ENCODE measurements at places on chromosomes 12 and 14.
A peak's percentile ranks its signal among the peaks of the same experiment; 100 is the strongest.

DNA sequence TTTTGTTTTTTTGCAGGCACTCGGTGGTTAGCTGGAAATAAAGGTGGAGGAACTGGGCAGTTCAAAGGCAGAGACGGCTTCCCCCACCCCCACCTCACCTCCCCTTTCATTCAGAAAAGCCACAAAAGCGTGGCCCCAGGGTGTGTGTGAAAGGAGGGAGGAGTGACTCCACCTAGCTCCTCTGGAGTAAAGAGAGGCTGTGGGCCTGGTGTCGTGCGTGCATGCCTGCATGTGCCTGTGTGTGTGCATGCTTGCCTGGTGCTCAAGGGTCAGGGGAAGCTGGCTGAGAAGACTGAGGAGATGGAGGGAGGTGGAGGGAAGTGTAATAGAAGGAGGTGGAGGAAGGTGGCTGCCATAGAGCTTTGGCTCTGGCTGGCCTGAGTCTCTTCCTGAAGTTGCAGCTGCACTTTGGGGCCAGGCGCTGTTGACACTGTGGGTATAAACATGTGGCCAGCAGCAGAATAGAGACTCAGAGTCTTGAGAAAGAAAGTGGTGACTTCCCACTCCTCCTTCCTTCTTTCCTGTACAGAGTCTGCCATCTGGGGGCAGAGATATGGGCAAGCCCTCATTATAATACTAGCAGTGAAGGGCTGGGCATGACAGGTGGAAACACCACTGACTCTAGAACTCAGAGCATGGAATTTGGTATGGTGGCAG is 36.9 kb upstream of the SINHCAF start:
- no peak for DNase-seq

DNA sequence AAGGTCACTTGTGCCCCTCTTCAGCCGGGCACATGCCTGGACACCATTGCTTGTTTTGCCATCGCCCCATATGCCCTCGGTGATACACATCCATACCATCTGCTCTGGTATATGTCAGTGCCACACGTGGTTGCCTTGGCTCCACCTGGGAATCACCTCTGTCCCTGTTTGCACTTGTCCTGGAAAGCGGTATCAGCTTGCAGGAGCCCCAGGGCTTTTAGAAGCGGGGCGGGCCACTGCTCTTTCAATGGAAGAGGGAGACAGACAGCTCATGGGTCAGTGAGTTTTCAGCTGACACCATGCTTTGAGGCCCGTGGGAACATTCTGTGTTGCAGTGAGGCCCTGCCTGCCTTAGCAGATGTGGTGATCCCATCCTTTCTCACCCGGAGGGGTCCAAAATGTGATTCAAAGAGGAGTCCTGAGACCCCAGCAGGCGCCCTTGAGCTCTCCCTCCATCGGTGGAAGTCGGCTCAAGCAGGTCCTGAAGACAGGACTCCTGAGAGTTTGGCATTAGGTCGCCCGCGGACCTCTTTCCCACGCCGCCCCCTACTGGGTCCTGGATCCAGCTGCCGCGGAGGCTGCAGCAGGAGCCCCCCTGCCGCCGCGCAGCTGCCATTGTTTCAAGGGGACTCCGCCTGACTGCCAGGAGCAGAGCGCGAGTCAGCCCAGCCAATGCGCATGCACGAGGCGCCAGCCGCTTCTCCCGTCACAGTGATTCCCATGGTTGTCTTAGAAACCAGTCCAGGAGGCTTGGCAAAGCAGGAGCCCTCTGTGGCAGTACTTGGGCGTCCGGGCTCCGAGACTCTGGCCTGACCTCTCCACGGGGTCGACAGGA is 773.2 kb upstream of the ALG10B start:
- no peak for DNase-seq

- no peak for DNase-seq
Measured at GRCh38 chr12:101013993-101014392, 196.0 kb downstream of the SLC5A8 start.

DNA sequence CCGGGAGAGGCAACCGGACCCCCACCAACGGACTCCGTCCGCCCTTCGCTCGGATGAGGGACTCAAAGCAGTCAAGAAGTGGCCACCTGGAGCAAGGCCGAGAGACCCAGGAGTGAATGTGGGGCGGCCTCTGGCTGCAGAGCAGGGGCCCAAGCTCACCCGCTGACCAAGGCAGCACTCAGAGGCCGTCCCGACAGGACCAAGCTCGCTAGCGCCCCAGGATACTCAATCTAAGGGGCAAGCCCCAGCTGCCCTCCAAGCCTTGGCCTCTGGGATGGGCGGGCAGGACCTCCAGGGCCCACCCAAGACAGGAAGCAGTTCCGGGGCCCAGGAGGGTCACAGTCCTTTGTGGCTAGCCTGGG is 936 bp downstream of the AKT1 start:
- no peak for DNase-seq

DNA sequence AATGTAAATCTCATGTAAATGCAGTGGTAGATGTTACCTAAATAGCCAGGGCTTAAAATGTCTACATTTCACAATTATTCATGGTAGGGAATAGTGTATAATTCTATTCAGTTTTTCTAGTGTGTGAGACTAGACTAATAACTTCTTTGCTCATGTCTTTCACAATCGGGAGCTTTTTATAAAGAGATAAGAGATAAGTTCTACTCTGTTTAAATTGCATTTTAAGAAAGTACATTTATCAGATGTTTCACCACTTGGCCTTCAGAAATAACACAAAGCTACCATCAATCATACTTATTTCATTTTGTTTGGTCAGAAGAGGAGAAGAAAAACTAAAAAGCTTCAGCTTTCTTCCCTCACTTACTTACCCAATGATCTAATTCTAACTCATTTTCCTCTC is 725.5 kb upstream of the FLRT2 start:
- DNase-seq, result no peak

DNA sequence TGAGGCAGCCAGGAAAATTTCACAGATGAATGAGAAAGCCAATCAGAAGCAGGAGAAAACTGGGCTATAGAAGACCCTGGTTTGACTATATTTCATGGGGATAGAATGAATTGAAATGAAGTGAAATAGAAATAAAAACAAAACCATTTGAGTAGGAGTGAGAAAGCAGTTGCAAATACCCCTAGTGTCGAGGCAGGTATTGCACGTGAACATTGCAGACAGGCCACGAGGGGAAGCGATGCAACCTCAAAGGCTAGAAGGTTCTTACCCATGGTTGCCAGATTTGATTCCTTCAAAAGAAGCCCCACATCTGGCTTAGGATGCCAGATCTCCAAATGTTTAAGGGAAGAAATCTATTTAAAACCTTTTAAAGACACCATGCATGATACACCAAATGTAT is 648.9 kb downstream of the VRK1 start:
- DNase-seq, result no peak

GRCh38 chr14:73180385-73180805 is 44.1 kb downstream of the PSEN1 start:
- no peak for DNase-seq

DNA sequence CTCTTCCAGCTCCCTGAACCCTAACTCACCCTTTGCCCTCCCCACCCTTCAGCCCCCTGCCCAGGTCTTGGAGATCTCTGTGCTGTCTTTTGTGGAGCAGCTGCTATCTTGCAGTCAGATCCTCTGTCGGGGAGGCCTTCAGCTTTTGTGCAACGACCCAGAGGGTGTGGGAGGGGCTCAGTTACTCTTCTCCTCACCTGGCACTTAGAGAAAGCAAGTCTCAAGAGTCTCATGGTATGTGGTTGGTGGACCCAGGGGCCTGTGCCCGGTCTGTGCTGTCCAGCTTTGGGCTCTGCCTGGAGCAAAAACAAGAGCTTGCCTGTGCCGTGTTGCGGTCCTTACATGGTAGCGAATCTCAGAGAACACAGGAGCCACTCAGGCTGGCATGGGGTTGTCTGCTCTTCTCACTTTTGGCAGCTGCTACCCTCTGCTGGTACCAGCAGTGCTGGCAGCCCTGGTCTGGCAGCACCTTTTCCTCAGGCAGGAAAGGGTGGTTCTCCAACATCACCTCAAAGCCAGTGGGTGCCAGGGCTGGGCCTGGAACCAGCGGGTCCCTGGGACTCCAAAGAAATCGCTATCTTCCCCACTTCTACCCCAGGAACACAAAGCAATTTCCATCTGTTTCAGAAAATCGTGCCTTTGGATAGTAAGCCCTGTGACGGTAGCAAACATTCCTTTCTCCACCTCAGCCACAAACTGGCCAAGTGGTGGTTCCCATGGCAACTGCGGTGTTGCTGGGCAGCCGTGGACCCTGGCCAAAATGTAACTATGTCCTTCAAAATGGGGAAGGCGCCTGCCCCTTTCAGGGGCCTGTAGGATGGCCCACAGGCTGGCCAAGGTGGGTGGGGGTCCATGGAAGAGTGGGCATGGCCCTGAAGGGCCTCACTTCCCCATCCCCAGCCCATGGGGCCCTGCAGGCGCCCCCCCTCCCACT is 90.0 kb downstream of the RIN3 start:
- peak; percentile 66 for DNase-seq

DNA sequence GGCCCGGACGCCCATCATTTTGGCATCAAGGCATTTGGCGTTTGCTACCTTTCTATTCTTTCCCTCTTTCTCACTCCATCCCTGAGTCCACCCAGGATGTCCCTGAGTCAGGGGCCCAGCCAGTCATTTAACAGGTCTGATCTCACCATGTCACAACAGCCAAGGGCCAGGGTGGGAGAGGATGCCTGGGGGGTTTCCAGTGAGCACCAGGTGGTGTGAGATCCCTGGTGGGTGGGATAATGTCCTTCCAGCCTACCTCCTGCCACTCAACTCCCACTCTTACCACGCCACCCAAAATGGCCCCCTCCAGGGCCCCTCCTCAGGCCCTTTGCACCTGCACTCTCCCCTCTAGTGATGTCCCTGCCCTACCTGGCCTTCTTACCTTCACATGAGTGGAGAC is 310.8 kb downstream of the BCL11B start:
- no peak for DNase-seq

DNA sequence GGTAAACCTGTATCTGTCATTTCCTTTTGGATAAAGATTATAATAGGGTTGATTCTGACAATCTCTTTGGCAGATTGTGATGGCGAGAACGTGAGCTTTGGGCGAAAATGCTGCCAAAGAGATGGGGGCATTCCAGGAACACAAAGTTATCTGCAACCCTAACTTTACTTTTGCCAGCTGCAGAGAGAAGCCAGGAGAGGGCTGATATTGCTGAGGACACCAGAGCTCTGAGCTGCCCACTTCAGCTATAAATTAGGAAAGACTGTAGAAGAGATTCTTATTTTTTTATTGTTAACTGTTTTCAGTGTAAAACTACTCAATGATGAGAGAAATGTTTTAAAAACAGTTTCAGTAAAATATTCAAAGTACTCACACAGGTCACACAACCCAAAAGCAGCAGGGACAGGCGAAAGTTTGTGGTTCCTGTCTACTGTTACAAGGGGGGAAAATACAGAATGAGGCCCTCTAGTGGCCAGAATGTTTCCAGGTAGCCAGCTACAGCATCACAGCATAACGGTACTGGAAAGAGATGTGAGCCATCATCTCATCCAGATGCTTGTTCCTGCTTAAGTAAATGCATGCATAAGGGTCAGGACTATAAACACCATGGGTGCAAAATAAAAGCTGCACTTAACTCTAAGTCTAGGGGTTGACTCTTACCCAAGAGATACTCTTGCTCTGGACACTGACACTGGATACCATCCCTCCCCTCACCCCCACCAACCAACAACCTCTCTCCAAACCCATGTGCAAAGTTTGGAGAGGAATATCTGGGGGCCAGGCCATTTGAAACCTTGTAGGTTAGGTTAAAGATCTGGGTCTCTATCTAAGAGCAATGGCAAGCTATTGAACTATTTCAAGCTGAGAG is 498.4 kb downstream of the RMST start:
- DNase-seq, result no peak

DNA sequence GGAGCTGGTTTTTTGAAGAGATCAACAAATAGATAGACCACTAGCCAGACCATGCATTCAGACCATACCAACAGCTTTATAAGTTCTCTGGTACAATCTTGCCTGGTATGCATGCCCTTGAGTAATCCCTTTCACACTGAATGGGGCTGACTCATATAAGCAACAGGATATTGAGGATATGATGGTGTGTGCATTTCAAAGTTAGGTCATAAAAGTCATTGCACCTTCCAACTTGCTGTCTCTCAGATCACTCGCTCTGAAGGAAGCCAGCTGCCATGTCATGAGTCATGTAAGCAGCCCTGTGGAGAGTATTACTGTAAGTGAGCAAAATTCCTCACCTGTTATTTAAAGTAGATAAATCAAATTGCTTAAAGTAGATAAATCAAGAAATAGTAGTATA is 45.0 kb upstream of the OR6J1 start:
- DNase-seq, result no peak

- DNase-seq, result no peak
Measured at GRCh38 chr14:86153480-86153879, 623.5 kb downstream of the FLRT2 start.

DNA sequence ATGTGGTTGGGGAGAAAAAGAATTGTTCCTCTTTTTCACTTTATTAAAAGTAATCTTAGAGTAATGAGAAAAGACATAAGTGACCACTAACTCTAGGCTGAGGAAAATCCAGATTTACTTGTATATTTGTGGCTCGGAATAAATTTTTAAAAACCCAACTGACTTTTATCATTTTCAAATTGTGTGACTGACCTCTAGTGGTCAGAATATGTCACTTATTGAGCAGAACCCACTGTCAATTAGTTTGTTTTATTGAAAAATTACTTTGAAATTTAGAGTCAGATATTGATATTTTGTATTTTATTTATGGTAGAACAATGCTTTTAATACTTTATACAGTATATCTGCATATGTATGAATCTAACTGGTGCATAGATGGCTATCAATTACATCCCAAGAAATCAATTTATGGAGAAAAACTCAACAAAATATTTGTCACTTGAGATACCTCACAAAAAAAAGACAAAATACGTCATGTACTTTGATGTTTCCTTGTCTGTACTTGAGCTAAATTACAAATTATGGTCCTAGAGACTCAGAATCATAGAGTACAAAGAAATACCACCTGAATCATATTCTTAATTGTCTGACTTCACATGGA is 229.4 kb downstream of the CNTN1 start:
- DNase-seq, result no peak

DNA sequence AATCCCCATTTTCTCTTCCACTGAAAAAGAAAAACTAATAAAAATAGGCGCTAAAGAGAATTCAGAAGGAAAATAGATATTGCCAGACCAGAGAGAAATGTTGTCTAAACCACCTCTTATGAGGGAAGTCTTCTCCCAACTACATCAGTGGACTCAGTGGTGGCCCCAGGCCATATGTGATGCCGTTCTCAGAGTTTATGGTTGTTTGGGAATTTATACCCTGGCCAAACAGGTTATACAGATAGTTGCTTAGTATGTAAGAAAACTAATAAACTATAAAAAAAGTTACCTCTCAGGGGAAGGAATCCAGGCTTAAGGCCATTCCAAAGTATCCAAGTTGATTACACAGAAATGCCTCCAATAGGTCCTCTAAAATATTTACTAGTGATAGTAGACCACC is 103.4 kb upstream of the RBM19 start:
- DNase-seq, result no peak

GRCh38 chr14:62064751-62065323 is 302.6 kb downstream of the SNAPC1 start:
- DNase-seq, result no peak

GRCh38 chr12:19764408-19764807 is 325.1 kb downstream of the AEBP2 start:
- DNase-seq, result no peak

DNA sequence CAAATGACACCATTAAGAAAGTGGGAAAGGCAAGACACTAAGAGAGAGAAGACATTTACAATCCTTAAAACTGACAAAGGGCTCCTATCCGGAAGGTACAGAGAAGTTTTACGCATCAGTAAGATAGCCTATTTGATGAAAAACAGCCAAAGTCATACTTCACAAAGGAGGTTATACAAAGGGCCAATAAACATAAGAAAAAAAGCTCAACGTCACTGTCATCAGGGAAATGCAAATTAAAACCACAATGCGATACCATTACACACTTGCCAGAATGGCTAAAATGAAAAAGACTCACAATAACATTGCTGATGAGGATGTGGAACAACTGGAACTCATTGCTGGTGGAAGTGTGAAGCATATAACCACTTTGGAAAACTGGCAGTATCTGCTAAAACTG is 168.6 kb upstream of the FAR2 start:
- DNase-seq, result no peak

All from NCI-H1092 (cell line).